Stimulated activated CD4-positive, alpha-beta T cell treated with anti-CD3 and anti-CD28 coated beads, Interleukin-2, amount 100 ng/mL, for 48 hours (primary cell): ENCODE measurements at places on chromosomes 11 and 22.

DNA sequence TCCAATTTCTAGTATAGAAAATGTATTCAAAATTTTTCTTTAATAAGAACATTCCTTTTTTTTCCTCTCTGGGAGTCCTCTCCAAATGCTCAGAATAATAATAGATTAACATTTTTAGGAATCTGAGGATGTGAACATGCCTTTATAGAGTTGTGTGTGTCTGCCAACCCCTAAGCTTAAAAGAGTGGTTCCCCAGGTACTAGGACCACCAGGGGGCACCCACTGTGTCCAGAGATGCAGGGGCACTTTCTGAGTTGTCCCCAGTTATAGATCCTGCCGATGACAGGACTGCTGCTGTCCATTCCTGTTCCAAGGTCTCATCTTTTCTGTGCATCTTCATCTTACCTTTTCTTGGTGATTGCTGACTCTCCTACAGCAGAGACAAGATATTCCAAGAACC lies 27.0 kb upstream of the MICAL2 start:
- DNase-seq, result no peak

GRCh38 chr22:40046126-40046525 lies 51.4 kb downstream of the FAM83F start:
- no peak for DNase-seq

- no peak for DNase-seq
Measured at GRCh38 chr22:22663861-22664800, 19.7 kb downstream of the GGTLC2 start.

- no peak for DNase-seq
Measured at GRCh38 chr11:119874660-119875238, 145.7 kb upstream of the NECTIN1 start.

GRCh38 chr11:78822931-78823423 lies 248.3 kb upstream of the NARS2 start:
- DNase-seq, result no peak

DNA sequence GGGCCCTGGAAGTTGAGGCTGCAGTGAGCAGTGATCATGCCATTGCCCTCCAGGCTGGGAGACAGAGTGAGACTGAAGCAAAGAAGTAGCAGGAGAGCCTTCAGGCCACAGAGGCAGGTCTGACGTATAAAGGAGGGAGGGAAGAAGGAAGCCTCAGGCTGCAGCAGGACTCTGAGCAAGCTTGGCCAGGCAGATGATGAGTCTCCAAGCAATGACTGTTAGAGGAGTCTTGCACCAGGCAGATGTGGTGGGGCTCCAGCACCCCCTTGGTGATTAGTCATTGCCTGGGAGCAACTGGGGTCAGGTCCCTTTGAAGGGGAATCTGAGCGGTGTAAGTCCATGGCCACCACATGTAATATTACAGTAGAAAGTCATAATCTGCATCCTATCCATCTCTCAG lies 36.6 kb upstream of the NFAM1 start:
- no peak for DNase-seq

DNA sequence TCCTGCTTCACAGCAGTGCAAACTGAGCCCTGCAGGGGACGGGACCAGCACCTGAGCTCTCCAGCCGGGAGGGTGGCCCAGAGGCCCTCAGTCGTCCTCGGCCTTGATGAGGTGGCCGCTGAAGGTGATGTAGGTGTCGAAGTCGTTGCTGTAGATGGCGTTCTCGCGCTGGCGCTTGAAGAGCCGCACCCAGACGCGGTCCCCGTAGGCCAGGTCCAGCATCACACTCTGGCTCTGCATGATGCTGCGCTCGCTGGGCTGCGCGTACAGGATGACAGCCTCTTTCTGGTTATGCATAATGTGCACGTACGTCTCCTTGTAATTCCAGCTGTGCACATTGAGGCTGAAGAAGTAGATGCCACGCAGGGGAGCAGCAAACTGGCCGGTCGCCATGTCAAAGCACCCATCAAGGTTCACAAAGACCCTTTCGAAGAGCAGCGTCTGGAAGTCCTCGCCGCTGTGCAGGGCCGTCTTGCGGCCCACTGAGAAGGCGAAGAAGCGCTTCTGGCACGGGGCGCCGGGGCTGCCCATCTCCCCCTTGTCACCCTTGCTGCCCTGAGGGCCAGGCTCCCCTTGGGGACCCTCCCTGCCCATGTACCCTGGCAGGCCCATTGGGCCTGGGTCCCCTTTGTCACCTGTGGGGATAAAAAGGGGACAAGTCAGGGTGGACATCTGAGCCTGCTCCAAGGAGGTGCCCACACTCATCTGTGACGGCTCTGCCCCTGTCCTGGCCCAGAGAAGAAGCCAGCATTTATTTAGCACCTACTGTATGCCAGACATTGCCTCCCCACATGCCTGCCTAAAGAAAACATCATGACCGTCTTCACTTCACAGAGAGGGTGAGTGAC lies 5.7 kb downstream of the C1QTNF6 start:
- DNase-seq, result no peak

GRCh38 chr22:44625981-44626687 lies 75.9 kb upstream of the PRR5 start:
- DNase-seq, result peak; percentile 80

DNA sequence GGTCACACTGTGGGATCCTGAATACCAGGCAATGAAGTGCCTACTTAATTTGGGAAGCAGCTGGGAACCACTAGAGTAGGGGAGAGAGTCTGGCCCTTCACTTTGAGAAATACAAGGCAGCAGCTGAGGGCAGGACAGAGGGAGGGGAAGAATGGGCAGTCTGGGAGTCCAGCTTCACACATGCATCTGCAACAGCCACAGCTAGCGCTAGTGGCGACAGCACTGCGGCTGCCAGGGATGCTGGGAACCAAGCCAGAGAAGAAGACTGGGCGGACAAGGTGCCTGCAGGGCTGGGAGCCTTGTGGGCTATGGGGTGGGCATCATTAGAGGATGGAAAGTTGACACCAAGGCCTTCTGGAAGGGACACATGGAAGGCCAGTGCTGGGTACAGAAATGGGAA lies 15.8 kb downstream of the SCUBE2 start:
- no peak for DNase-seq

DNA sequence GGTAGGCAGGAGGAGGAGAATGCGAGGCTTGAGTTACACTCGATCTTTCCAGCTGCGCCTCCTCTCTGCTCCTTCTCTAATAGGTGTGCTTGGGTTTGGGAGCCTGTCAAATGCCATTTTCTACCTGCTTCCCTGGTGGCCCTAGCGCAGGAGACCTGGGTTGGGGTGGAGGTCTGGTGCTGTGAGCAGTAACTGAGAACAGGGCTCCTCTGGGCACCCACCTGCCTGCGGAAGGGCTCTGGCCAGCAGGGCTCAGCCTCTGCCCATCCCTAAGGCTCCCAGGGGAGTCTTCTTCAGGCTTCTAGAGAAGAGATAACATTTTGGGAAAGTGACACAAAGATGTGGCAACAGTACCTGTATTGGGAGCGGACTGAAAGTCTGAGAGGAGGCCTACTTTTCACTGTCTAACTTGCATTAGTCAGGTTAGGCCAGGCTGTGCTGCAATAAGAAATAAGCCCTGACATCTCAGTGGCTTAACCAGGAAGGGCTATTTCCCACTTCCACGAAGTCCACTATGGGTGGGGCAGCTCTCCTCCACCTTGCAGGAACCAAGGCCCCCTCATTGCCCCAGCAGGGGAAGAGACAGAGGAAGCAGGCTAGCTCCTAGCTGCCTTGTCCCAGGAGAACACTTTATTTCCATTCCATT lies 7.7 kb upstream of the LTO1 start:
- no peak for DNase-seq

- DNase-seq, result no peak
Measured at GRCh38 chr22:42214633-42215415, 55.6 kb downstream of the TCF20 start.

GRCh38 chr11:110297726-110298300 lies 1.4 kb upstream of the RDX start:
- no peak for DNase-seq

- no peak for DNase-seq
Measured at GRCh38 chr22:48558606-48559402, 1268.9 kb downstream of the BRD1 start.

GRCh38 chr22:33472462-33473344 lies 414.5 kb upstream of the SYN3 start:
- DNase-seq, result no peak

DNA sequence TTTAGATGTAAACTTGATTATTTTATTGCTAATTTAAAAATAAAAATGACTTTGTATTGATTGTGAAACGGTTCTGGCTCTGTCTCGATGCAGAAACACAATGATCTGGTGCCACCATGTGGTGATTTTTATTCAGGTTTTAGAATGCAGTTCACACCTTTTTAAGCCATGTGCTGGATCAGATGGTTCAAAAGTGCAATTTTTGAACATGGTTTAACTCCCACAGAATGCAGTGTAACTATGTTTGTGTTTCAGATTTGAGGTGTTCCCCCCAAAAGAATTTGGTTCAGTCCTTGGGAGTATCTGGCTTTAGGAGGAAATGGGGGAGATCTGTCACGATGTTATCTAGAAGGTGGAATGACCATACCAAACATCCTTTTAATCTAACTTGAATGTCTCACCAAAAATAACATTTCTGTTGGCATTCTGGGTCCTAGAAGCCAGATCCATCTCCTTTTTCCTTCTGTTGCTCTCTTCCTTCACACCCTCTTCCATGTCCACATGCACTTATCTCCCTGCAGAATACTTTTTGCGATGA lies 7.9 kb downstream of the MRPL16 start:
- DNase-seq, result peak; percentile 13

GRCh38 chr11:117378976-117379865 lies 51.6 kb downstream of the CEP164 start:
- DNase-seq, result no peak

DNA sequence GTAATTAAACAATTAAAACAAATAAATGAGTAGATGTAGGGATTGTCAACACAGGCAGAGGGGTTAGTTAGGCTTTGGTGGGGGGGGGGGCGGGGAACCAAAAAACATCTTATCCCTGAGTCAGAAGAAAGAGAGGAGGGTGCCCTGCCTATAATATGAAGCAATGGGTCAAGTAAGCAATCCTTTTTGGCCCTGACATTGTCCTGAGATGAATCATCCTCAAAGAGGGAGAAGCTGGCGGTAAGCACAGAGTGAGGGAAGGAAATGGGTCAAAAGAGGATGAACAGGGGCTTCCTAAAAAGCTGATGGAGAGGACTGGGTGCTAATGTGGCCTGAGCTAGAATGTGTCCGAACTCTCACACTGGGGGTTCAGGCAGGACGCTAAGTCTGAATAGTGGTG lies 4.7 kb downstream of the OLFML1 start:
- no peak for DNase-seq
